Mesendoderm (in vitro differentiated cells): ENCODE measurements at places on chromosomes 16 and 17.

GRCh38 chr16:57021757-57022156 is 32.4 kb downstream of the NLRC5 start:
- no peaks in the 10 kb centered on the region for H3K4me1 ChIP-seq
- no peak overlapping the region for H3K4me3 ChIP-seq
- DNase-seq = no peak
- H3K36me3 ChIP-seq = no peaks in the 10 kb centered on the region

- H3K4me3 ChIP-seq = no peak overlapping the region
- no peak for DNase-seq
- H3K4me1 ChIP-seq = no peaks in the 10 kb centered on the region
- no peaks in the 10 kb centered on the region for H3K27me3 ChIP-seq
These were observed 206.9 kb upstream of the C17orf78 start for GRCh38 chr17:37168731-37169353.

GRCh38 chr17:45787044-45787443 is 2.9 kb downstream of the CRHR1 start:
- no peaks in the 10 kb centered on the region for H3K36me3 ChIP-seq
- H3K27me3 ChIP-seq = peaks cover 15% of the 10 kb centered on the region
- H3K4me3 ChIP-seq = no peak overlapping the region
- no peak overlapping the region for H3K27ac ChIP-seq

DNA sequence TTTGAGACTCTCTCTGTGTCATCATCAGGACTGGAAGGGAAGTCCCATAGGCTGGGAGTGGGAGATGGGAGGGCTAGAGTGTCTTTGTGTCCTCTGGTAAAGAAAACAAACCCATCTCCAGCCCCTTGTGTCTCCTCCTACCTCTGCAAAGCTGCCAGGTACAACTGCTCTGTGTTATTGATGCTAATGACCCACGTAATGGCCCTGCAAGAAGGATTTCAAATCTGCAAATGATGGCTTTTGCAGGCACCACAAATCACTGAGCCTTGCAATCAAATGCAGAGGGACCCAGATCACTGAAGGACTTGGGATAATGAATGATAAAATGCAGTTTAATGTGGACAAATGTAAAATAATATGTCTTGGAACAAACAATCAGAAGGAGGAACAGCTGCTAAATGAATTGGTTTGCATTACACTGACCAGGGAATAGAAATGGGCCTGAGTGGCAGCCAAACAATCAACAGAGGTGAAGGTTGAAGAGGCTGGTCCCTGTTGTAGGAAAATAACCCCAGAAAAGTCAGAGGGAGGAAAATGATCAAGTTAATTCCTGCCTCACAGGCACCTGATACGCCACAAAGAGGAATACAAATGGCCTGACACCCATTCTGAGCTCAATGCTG is 425.1 kb downstream of the UTP18 start:
- H3K4me1 ChIP-seq = no peaks in the 10 kb centered on the region
- H3K36me3 ChIP-seq = no peaks in the 10 kb centered on the region
- no peak for DNase-seq
- no peak overlapping the region for H3K4me3 ChIP-seq
- no peaks in the 10 kb centered on the region for H3K27me3 ChIP-seq

GRCh38 chr16:63581570-63581969 is 1540.3 kb downstream of the CDH11 start:
- no peak overlapping the region for H3K4me3 ChIP-seq
- no peaks in the 10 kb centered on the region for H3K27me3 ChIP-seq
- no peaks in the 10 kb centered on the region for H3K4me1 ChIP-seq
- H3K36me3 ChIP-seq = no peaks in the 10 kb centered on the region
- DNase-seq = no peak

DNA sequence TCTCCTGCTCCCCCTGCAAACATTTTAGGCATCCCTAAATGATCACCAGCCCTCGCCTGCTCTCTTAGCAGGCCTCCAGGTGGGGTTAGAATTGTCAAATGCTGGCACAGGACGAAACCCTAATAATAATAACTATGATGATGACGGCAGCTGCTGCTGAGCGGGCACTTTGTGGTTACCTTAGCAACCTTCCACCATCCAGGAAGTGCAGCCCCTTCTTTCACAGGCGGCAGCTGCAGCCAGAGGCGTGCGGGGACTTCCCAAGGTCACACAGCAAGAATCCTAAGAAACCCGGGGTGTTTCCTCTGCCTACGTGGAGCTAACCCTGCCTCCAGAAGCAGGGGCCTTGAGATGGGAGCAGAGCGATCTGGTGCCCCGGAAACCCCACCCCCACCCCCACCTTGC is 22.4 kb upstream of the EIF1 start:
- H3K27me3 ChIP-seq = no peaks in the 10 kb centered on the region
- H3K4me1 ChIP-seq = no peaks in the 10 kb centered on the region
- peak; percentile 43 for DNase-seq
- H3K36me3 ChIP-seq = no peaks in the 10 kb centered on the region
- no peak overlapping the region for H3K27ac ChIP-seq
